ENCODE measurements at places on chromosomes 11 and 22. TPM values are rescaled to one million over a fixed set of nuclear protein-coding genes. Genes with fewer than 3 reads are reported as not detected.

- DNase-seq = no peak
Measured at GRCh38 chr11:125689274-125689859, 8.7 kb upstream of the ACRV1 start.

- no peak for DNase-seq
Measured at GRCh38 chr11:63847363-63847762, 8.5 kb downstream of the MARK2 start.

- DNase-seq = no peak
Measured at GRCh38 chr11:111063726-111064517, 181.6 kb upstream of the POU2AF2 start.

DNA sequence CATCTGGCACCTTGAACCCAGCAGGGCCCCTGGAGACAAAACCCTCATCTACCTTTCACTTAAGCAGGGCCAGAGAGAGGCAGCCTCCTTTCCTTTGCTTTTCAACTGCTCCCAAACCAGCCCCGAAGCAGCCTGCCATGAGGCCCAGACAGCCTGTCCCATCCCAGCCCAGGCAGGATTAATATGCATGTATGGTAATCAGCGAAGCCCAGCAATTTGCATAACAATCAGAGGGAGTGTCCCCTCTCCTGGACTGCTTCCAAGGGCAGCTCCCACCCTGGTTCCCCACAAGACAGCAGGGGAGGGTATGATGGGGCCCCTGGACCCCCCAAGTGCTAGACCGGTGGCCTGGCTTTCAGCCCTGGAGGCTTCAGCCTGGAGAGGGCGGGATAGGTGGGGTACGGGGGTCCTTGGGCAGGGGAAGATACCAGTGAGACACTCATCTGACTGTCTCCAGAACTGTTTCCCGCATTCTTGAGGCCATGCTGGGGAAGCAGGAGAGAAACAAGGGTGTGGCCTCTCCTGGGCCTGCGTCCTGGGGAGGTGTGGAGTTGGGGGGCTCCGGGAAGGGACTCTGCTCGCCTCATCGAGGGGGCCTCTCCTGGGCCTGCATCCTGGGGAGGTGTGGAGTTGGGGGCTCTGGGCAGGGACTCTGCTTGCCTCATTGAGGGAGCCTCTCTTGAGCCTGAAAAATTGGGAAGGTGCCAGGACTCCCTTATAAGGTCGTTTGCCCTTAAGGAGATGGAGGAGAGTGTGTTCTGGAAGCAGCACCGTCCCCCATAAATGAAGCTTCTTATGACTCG lies 93.2 kb upstream of the PRR5 start:
- no peak for DNase-seq

DNA sequence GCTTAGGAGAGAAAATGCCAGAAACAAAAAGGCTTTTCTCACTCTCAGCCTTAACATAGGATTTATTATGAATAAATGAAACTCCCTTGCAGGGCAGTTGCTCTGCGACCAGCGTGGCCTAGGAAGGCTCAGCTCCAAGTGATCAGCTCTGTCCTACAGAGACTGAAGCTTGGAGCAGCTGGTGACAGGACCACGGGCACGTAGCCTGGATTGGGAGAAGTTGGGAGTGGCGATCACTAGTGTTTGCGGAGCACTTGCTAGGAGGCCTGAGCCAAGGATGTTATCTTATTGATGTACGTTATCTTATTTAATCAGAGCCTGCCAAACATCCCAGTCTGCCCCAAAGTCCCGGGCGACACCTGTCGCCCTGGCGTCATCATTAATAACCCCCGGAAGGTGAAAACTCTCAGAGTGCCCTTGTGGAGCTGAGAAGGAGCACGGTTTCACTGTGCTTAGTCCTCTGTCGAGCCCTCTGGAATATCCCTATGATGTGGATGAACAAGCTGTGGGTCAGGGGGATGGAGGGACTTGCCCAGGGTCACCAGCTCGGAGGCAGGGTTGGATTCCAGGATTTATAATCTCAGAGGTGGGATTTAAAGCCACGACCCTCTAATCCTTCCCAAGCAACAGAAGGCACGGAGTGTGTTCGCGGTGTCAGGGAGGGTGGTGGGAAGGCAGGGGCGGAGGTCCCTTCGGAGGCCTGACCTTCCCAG lies 40.8 kb upstream of the SMIM38 start:
- DNase-seq = peak; percentile 30

DNA sequence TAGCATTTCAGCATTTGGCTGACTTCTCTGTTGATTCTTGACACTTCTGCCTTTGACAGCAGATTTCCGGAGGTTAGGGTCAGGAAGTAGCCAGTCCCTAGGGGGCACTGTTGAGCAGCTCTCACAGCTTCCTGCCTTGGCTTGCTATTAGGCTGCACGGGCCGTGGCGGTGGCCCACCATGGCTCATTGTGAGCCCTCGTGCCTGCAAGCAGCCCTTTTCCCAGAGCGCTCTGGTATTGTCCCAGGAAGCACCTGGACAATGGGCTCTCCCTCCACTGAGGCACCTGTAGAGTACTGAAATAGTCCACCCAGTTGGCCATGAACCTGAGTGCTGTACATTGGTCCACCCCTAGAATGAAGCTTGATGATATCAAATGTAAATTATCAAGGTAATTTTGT lies 100.2 kb upstream of the GAL start:
- DNase-seq = peak; percentile 47

DNA sequence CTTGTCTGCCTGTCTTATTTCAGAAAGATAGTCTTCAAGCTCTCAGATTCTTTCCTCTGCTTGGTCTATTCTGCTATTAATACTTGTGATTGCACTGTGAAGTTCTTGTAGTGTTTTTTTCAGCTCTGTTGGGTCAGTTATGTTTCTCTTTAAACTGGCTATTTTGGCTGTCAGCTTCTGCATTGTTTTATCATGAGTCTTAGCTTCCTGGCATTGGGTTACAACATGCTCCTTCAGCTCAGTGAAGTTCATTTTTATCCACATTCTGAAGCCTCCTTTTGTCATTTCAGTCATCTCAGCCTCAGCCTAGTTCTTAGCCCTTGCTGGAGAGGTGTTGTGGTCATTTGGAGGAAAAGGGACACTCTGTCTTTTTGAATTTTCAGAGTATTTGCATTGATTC lies 15.5 kb upstream of the DEPDC7 start:
- no peak for DNase-seq

TMA7B gene
- polyA plus RNA-seq = not detected

- DNase-seq = no peak
Measured at GRCh38 chr11:57368106-57368844, 12.7 kb downstream of the PRG3 start.

GGT5 gene
- polyA plus RNA-seq = 67.4 TPM
